ENCODE measurements at places on chromosomes 3 and 15.

DNA sequence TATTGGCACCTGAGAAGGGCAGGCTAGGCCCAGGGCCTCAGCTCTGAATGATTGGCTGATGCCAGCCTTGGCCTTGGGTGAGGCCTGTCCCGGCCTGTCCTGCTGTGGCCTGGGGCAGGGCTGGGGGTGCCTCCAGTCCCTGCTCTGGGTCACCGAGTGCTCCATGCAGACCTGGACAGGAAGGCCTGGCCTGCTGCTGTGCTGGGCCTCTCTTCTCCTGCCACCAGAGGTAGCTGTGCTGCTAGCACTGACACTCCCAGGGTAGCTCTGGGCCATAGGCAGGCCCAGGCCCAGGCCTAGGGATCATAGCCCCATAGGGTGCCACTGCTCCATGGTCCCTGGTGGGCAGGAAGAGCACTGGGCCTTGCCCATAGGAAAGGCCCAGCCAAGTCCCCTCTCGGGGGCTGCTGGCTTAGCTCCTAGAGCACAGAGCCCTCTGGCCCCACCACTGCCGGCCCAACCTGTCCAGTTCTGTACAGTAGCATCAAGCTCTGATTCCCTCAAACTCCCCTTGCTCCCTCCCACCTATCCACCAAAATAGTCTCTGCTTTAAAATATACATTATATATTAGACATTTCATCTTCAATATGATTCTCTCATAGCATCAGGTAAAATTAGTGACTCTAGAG, 18.2 kb downstream of the ABTB1 start:
- DNase-seq: no peak

GRCh38 chr15:98746375-98747155, 98.2 kb downstream of the IGF1R start:
- no peak for DNase-seq

DNA sequence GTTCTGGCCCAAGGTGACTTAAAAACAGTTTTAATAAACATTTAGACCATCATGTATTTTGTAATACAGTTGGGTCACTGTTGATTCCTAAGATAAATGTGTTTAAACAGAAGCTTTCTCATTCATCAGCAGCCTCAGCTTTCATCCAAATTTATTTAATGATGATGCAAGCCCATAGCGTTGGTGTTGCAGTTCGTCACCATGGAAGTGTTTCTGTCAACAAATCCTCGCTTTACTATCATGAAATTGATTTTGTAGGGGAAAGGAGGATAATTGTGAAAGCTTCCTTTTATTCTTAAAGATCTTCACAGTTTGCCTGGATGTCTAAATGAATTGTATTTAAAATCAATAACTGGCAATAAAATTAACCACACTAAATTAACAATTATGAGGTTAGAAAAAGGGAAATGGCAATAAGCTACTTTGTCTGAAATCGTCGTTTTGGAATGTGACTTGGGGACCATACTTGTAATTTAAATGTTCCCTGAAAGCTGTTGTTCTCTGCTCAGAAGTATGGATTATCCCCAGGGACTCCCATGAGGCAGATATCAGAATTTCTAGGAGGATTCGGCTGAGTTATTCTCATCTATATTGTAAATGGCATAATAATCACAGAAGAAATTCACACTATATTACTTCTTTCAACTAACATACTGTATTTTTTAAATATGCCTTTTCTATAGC, 29.0 kb downstream of the CMSS1 start:
- DNase-seq: no peak

DNA sequence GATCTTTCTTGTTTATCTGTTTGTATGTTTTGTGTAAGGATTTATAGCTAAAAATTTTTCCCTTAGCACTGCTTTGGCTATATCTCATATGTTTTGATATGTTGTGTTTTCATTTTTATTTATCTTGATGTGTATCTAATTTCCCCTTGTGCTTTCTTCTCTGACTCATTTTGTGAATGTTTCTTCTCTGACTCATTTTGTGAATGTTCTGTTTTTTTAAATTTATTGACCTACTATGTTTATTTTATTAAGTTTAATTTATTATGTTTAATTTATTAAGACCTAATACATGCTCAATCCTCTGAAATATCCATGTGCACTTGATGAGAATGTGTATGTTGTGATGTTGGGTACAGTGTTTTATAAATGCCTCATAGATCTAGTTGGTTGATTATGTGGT, 793.5 kb upstream of the CADM2 start:
- no peak for DNase-seq

DNA sequence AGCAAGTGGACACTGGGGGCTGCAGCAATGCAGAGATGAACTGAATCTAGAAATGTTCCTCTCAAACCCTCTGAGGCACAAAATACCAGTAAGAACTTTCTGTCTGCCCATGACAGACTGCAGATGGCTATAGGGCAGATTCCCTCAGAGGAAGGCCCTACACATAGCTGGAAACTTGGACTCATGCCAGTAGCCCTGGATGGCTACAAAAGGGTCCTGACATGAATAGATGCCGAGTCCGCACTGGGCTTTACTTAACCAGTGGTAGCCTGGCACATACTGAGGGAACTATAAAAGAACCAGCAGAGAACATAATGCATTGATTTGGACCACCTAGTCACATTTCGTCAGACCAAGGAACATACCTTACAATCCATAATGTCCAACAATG, 66.7 kb downstream of the C3orf80 start:
- DNase-seq: no peak

DNA sequence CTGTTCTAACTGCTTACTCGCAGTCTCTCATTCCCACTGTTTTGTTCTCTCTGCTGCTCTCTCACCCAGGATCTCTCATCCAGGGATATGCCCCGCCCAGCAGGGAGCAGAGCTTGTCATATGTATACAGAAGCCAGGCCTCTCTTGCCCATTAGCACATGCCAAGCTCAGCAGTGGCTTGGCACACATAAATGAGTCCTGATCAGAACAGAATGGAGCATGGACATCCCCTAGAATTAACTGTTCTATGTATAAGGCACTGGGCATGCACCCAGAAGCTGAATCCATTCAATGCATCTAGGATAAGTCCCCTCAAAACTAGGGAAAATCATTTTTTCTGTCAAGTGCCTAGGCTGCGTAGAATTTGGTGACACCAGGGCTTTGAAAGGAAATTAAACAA, 61.6 kb downstream of the IGSF11 start:
- no peak for DNase-seq

DNA sequence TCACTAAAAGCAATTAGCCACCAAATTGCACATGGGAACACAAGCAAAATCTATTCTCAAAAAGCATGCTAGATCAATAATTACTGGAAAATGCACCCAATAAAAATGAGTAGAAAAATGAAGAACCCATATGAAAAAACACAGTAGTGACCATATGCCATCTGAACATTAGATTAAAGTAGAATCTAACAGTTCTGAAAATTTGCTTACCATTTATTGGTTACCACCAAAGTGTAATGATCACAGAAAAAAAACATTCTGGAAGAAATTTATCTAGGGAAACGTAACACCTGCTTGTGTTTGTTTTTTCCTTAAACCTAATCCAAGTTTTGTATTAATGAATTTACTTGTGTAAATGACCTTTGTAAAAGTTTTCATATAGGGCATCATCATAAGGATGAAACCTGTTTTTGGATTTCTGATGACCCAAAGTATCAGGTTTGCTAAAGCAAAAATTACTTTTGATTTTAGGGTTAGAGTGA, 37.6 kb upstream of the AADAC start:
- DNase-seq: no peak

- no peak for DNase-seq
Measured at GRCh38 chr3:52253314-52254304, 8.1 kb downstream of the PPM1M start.

DNA sequence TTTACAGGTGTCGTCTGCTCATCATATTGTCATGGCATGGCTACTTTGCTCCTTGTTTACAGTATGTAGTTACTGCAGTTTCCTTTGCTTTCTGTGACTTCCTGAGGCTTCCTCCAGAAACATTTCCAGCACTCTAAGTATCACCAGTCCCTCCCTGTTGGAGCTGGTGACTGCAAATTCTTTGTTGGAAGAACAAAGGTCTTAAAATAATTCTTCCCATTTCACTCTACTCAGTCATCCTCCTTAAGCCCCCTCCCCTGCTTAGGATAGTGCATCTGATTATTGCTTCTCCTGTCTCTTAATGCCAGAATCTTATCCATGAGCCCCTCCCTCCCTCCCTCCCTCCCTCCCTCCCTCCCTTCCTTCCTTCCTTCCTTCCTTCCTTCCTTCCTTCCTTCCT, 72.0 kb downstream of the C3orf38 start:
- no peak for DNase-seq

- DNase-seq: no peak
Measured at GRCh38 chr3:13172644-13173013, 99.4 kb upstream of the IQSEC1 start.

- no peak for DNase-seq
Measured at GRCh38 chr15:77167406-77167805, 96.5 kb upstream of the TSPAN3 start.

DNA sequence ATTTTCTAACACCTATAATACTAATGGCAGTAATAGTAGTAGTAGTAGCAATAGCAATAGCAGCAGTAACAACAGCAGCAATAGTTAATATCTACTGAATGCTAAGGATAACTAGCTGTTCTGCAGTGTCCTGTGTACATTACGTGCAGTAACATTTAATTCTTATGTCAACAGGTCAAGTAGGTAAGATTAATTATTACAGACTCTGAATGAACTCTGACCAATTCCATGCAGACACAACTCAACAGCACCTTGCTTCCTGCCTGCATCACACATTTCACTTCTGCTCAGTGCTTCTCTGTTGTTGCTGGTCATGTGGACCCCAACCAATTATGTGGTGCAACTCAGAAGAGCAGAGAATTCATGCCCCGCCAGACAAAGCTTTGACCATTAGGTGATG, 39.9 kb upstream of the ARHGEF26 start:
- DNase-seq: no peak

DNA sequence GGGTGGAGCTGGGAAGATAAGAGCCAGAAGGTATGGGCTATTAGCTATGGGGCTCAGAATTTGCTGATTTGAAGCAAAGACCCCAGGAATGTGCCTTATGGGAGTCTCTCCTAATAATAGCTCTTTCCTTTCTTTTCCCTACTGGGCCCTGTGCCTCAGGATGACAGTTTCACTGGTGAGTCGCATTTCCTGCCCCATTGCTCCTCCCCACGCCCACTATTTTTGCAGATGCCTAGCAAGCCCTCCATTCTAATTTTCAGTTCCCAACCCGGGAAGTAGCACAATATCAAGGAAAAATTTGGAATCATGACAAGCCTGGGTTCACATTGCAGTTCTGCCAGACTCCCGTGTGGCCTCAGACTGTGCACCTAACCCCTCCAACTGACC, 583 bp downstream of the IL17RE start:
- no peak for DNase-seq

DNA sequence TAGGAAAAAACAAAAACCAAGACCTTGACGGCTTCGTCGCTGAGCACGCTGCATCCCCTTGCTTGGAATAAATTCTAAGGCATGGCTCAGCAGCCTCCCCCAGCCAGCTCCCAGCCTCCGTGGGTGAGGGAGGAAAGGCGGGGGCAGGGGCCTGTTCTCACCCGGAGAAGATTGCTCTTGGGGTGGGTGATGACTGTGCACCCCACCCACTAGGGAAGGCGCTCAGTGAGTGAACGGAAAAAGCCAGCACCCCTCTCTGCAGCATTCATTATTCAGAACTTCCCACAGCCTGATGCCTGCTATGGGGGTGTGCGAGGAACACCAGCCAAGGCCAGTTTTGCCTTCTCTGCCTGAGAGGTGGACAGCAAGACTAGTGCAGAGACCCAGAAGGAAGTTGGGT, 19.3 kb upstream of the NTRK3 start:
- no peak for DNase-seq

DNA sequence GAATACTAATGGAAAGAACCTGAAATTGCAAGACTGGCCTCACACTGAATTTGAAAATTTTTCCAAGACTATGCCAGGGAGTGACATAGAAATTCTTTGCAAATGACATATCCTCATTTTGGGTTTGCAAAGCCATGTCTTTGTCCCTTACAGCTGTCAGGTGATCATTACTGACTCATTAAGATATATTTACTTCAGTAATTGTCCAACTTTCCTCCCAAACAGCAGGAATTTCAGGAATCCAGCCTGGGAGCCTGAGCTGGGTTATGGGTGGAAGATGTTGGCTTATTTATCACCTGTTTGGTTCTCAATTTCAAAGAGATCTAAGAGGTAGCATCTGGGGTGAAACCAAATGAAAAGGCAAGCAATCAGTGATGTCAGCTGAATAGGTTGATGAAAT, 111.6 kb upstream of the ACP3 start:
- no peak for DNase-seq

DNA sequence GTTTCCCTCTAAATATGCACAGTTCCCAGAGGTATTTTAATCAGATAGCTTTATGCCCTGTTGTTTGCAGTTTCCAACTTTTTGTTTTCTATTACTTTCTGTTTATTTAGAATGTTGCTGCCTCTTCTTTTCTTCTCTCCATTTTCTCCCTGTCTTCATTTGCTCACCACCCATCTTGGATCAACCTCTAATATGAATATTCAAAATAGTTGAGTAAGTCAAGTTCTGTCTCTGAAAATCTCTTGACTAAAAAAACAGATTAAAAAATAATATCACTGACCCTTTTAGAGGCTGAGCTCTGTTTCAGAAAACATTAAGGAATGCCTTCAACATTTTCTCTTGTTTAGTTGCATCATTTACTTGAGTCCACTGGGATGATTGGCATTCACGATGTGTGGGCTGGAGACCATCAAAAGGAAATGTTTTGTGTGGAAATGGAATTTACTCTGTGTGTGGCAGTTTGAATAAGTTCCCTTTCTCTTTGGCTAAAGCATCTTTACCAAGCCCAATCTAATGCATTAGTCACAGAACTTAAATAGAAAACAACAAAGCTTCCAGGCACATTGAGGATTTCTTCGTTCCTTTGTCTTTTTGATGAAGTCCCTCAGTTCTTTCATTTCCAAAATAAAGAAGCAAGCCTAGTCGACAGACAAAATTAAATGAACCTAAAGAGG, 633.9 kb upstream of the TGFBR2 start:
- no peak for DNase-seq

DNA sequence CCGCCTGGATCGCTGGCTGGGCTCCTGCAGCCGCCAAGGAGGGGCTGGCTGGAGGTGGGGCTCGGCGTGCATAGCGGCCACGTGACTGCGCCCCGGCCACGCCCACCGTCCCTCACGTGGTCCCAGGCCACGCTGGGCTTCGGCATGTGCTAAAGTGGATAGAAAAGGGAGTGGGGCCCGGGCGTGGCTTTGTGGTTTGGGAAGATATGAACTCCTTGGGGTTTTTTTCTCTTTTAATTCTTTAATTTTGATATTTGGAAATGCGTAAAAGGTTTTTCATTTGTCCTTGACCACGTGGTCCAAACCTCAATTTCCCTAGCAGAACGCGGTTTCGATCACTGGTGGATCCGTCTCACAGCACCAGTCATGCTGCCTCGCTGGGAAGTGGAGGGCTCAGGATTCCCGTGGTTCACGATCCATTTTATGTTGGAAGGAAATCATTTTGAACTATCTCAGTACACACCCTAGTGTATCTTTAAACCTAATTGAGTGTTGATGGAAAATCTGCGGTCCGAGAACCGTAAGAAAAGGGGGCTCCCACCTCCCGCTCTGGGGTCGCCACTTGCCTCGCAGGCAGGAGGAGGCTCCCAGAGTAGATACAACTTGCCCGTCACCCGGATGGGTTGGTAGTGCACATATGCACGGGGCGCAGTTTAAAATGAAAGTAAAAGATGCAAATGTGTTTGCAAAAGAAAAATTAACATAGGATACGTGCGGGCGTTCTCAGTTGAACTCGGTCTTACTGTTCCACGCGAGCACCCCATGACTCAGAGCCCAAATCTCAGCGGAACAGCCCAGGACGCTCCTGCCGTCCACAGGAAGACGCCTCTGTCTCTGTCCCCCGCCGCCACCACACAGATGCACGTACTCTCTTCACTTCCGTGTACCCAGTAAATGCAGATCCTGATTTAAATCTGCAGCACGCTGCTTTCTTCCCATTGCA, 141.9 kb downstream of the PGPEP1L start:
- DNase-seq: peak; percentile 48

All from activated CD8-positive, alpha-beta memory T cell treated with anti-CD3 and anti-CD28 coated beads for 48 hours (primary cell).